ENCODE measurements at places on chromosomes 1 and 21.

- peak; percentile 76 for DNase-seq
These were observed 2.3 kb downstream of the EVA1C start for GRCh38 chr21:32414579-32415358.

DNA sequence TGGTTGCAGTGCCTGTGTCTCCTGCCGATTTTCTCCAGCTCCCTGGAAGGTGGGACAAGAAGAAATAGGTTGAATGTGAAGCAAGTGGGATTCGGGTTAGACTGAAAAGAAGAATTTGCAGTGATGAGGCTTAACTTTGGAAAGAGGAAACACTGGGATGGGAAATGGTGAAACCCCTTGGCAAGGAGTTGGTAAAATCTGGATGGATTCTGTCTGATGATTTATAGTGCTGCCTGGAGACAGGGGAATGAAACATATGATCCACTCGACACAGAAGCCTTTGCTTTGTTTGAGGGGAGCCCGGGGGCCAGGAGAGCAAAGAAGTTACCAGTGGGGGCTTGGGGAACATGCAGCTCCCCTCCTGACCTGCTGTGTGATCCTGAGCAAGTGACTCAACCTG lies 67.2 kb downstream of the UBIAD1 start:
- no peak for DNase-seq

- DNase-seq = no peak
These were observed 11.6 kb downstream of the SDCCAG8 start for GRCh38 chr1:243267471-243267880.

DNA sequence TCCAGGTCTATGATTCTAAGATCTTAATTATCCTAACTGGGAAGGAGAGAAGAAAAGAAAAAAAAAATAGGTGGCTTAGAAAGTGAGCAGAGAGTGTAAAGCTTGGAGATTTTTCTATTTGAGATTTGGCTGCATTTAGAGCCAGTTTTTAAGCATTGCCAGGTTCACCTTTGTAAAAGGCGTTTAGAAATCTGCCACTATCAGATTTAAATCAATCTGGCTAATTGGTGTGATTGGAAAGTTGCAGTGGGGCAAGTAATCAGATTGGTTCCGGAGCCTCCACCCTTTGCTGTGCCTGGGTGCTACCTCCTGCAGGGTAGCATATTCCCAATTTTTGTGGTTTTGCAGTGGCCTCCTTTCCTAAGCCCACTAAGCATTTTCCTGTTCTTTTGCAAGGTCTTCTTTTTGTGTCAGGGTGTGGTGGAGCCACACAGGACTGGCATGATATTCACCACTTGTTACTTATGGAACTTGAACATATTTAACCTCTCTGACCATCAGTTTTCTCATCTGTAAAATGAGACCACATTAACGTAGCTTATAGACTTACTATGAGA lies 48.5 kb upstream of the PPP2R5A start:
- no peak for DNase-seq

GRCh38 chr1:204405988-204406387 lies 5.6 kb downstream of the PPP1R15B start:
- peak; percentile 28 for DNase-seq

DNA sequence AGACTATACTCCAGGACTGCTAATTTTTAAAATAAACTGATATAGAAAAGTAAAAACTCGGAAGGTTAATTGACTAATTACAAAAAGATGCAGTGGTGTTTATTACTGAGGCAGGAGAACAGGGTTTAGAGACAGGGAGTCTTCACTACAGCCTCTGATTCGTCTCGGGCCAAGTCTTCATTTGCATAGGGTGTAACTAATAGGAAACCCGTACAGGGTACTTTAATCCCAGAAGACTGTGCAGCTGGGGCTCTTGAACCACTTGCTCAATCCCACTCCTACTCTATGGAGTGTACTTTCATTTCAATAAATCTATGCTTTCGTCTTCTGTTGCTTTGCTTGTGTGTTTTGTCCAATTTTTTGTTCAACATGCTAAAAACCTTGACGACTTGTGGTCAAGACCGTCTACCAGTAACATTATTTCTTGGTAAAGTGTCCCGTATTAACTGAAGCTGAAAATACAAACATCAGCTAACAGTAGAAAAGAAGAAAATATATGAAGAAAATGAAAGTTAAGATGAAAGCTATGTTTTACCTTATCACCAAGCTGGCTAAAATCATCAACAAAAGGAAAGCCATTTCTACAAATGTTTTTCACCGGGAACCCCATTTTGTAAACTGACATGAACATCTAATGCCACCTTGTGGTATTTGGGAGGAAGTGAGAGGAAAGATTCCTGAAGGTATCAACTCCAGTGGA lies 8.0 kb downstream of the SDHB start:
- peak; percentile 85 for DNase-seq

DNA sequence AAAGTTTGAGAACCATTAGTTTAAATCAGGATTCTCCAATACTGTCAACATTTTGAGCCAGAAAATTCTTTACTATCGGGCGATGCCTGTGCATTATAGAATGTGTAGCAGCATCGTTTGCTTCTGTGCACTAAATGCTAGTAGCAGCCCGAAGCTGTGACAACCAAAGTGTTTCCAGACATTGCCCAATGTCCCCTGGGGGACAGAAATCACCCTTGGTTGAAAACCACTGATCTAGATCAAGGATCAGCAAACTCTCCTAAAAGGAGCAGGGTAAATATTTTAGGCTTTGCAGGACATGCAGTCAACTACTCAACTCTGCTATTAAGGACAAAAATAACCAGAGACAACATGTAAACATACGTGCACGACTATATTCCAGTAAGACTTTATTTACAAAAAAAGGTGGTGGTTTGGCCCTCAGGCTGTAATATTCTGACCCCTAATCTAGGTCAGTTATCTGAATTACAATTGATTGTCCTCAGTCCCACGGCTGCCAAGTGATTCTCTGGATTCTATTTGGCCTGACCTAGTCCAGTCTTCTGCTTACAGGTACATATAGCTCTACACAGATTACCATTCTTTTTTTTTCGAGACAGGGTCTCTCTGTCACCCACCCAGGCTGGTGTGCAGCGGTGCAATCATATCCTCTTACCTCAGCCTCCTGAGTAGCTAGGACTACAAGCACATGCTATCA lies 10.6 kb downstream of the FAF1 start:
- DNase-seq = no peak

- no peak for DNase-seq
These were observed 192.4 kb downstream of the SIPA1L2 start for GRCh38 chr1:232437510-232437909.

DNA sequence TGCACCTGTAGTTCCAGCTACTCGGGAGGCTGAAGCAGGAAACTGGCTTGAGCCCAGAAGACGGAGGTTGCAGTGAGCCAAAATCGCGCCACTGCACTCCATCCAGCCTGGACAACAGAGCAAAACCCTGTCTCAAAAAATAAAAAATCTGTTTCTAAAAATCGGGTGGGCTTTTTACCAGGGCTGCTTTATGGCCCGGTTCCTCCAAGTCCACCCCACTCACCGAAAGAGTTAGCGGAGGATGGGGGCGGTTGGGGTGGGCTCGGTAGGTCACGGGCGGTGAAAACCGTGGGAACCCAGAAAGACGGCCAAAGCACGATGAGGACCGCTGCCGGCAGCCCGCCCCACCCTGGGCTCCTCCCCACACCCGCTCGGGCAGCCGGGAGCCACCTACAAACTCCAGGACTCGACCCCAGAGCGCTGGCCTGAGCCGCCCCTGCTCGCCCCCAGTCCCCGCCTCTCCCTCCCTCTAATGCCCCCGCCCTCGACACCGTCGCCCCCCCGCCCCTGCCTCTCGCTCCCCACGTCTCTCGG lies 846 bp upstream of the PER3 start:
- DNase-seq = peak; percentile 30
